A549 treated with RU486 at 1 μM for 4 hours (cell line): ENCODE measurements at places on chromosomes 3 and 15. TPM values are rescaled to one million over a fixed set of nuclear protein-coding genes. Genes with fewer than 3 reads are reported as not detected.

Gene SKOR1
- 0.02 to 0.03 TPM in 2 of 5 replicates, not detected in the others for total RNA-seq

Gene KY
- 0.07 to 0.21 TPM (median 0.10 TPM) in 4 of 5 replicates, not detected in the other for total RNA-seq

Gene KIF9
- total RNA-seq: 19.2 to 22.9 TPM (median 22.4 TPM) in 5 replicates

Gene EFHB
- total RNA-seq: 0.29 to 1.2 TPM (median 0.51 TPM) in 5 replicates

Gene CCDC80
- total RNA-seq: 36.9 to 74.9 TPM (median 55.3 TPM) in 5 replicates

Gene ANKRD34C
- total RNA-seq: not detected in 5 replicates

Gene RTP3
- not detected in 5 replicates for total RNA-seq

Gene REC114
- not detected in 5 replicates for total RNA-seq

Gene ST8SIA2
- total RNA-seq: 0.16 to 0.80 TPM (median 0.54 TPM) in 5 replicates

Gene ADAMTS7
- total RNA-seq: 2.5 to 4.7 TPM (median 3.6 TPM) in 5 replicates

Gene LSM3
- 19.7 to 30.1 TPM (median 20.9 TPM) in 5 replicates for total RNA-seq
